HAP-1 (cell line): ENCODE measurements at places on chromosomes 13 and 19.

DNA sequence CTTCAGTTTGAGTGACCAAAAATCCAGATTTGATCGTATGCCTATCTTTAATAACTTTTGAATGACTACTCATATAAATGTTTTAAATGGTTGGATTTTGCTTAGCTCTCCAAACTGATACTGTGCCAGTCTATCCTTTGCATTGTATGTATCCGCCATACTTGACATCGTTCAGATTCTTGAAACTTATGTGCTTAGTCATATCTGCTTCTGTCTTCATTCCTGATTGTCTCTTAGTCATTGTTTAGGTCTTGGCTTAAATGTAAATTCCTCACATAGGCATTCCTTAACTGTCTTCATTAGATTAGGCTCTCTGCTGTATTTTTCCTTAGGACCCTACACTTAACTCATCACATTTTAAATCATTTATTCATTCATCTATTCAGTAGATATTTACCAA lies 126.0 kb downstream of the PCCA start:
- DNase-seq = no peak

DNA sequence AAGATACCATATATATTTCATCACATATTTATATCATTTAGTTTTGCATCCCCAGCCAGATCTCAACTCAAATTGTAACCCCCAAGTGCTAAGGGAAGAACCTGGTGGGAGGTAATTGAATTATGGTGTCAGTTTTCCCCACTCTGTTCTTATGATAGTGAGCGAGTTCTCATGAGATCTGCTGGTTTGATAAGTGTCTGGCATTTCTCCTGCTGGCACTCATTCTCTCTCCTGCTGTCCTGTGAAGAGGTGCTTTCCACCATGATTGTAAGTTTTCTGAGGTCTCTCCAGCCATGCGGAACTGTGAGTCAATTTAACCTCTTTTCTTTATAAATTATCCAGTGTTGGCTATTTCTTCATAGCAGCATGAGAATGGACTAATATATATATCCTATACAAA lies 462.5 kb upstream of the SLITRK5 start:
- no peak for DNase-seq

DNA sequence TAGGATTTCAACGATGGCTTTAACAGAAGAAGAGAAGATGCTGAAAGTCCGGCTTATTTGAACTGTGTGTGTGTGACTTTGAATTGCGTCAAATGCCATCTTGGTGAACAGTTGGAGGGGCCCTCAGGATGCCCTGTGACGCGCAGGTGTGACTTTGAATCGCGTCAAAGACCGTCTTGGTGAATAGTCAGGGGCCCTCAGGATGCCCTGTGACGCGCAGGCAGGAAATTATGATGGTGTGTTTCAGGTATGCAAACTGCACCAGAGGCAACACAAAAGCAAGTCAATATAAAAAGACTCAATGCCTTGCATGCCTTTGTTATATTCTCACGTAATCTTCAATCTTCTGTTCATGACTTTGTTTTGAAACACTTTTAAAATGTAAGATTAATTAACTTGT lies 29.2 kb downstream of the ATP11A start:
- DNase-seq = peak; percentile 74

- DNase-seq = peak; percentile 12
Measured at GRCh38 chr13:110680852-110681251, 25.1 kb downstream of the CARS2 start.

DNA sequence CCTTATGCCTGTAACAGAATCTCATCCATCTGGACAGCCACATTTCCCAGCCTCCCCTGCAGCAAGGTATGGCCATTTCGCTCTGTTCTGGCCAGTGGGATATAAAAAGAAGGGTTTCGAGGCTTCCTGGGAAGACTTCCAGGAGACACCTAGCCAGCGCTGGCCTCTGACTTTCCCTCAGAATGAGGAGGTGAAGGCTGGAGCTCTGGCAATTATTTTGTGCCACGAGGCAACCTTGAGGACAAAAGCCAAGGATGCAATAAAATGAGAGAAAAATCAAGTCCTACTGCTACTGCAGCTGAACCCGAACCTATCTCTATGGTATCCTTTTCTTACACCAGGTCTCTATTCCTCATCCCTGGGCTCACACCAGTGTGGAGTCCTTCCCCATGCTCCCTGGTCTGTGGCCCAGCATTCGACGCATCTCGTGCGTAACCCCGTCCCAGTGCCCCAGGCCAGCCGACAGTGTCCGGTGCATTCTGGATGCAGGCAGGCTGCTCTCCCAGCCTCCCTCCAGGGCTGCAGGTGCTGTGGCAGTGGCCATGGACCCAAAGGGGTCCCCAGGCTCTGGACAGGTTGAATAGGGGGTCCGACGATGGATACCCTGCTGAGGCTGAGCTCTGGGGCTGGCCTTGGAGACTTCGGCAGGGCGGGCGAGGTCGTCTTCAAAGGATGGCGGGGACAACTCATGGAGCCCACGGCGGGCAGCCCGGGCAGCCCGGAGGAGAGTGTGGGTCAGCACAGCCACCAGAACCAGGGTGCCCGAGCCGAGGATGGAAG lies 12.2 kb downstream of the TMEM221 start:
- no peak for DNase-seq
